B cell (primary cell): ENCODE measurements at places on chromosomes 13 and 19.

DNA sequence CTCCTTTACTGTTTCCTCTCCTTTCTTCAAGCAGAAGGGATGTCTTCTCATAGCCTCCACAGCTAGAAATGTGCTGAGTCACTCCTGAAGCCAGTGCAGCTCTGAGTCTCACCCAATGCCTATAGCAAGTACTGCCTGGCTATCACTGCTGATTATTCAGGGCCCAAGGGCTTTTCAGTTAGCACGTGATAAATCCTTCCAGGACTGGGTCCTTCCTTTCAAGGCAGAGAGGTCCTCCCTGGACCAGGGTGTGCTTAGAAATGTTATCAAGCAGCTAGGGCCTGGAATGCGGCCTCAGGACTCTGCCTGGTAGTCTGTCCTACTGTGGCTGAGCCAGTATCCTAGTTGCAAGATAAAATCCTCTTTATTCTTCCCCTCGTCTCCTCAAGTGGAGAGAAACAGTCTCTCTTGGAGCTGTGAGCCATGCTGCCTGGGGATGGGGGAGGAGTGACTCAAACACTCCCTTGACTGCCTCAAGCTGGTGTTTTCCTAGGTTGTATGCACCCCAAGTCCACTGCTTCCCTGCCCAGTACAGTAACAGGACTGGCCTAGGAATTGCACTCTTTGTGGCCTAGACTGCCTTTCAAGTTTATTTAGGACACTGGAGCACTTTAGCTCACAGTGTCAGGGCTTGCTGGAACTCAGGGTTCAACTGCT, 198.7 kb upstream of the SERP2 start:
- H3K4me3 ChIP-seq, result no peak overlapping the region
- H3K27me3 ChIP-seq, result no peaks in the 10 kb centered on the region
- DNase-seq, result no peak
- H3K4me1 ChIP-seq, result no peaks in the 10 kb centered on the region

GRCh38 chr19:7272856-7273578, 21.2 kb downstream of the INSR start:
- H3K4me1 ChIP-seq, result peaks cover 4% of the 10 kb centered on the region
- no peaks in the 10 kb centered on the region for H3K36me3 ChIP-seq
- no peak overlapping the region for H3K4me3 ChIP-seq
- H3K27ac ChIP-seq, result no peak overlapping the region
- H3K27me3 ChIP-seq, result no peaks in the 10 kb centered on the region
- no peak for DNase-seq

GRCh38 chr13:90633849-90634248, 713.6 kb upstream of the MIR17HG start:
- no peak overlapping the region for H3K4me3 ChIP-seq
- no peaks in the 10 kb centered on the region for H3K27me3 ChIP-seq
- H3K27ac ChIP-seq, result no peak overlapping the region
- no peaks in the 10 kb centered on the region for H3K4me1 ChIP-seq
- H3K36me3 ChIP-seq, result no peaks in the 10 kb centered on the region

DNA sequence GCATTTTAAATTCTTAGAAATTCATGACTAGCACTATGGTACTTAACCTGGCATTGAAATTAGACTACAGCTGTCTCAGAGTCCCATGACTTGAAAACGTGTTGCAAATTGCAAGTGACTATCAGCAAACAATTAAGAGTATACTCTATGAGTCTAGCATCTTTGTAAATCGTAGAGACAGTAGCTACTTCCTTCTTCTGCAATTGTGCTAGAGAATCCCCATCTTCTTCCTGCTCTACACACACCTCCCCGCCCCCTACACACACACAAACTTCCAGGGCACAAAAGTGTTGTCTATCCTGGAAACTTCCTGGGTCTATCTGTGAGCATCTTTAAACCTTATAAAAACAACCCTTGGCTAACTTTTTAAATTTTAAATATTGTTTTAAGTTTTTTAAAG, 35.2 kb upstream of the MIR17HG start:
- DNase-seq, result no peak
- H3K27me3 ChIP-seq, result no peaks in the 10 kb centered on the region
- H3K4me1 ChIP-seq, result no peaks in the 10 kb centered on the region
- H3K36me3 ChIP-seq, result no peaks in the 10 kb centered on the region
- H3K4me3 ChIP-seq, result no peak overlapping the region
